ENCODE measurements at places on chromosomes 12 and 14.

GRCh38 chr12:65823513-65824375 lies 539 bp upstream of the HMGA2 start:
- DNase-seq: peak; percentile 68

DNA sequence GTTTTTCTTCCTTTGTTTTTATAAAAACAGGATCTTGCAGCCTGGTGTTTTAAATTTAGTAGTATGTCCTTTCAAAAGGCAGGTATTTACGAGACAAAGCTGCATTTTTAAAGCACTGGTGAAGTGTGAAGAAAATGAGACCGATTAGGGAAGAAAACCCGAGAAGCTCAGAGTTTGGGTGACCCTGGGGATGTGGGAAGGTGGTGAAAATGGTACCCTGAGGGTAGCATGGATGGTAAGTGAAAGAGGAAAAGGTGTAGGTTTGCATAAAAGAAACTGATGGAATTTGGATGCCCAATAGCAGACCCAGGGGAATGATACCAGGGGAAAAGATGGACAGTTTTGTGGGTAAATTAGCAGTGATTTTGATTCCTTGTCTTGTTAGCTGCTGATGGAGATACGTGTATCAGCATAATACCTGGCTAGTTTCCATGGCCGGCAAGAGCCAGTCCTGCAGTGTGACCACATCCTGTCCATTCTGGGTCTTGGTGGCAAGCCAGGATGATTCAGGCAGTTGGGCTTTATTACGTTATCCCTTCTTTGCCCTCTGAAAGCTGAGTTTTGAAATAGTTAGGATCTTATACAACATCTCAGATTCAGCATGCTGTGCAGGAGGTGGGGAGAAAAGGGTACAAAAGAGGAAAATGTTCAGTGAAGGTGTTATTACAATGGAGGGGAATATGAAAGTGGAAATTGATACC lies 8.9 kb downstream of the BICD1 start:
- peak; percentile 37 for DNase-seq

DNA sequence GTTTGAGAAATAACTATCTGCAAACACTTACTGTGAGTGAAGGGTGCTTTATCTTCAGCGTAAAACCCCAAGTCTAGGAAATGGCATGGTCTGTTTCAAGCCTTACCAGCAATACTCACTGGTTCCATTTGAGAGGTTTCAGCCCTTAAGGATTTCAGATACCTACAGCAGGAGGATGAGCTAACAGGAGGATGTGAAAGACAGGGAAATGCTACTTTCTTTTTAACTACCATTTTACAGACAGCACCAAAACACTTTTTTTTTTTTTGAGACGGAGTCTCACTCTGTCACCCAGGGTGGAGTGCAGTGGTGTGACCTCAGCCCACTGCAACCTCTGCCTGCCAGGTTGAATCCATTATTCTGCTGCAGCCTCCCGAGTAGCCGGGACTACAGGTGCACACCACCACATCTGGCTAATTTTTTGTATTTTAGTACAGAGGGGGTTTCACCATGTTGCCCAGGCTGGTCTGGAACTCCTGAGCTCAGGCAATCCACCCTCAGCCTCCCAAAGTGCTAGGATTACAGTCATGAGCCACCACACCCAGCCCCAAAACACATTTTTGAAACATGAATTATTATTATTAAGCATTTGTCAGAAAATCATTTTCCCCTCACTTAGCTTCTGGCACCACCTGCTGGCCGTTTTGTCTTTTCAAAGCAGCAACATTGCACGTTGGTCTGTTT lies 4.6 kb downstream of the MTRFR start:
- peak; percentile 77 for DNase-seq

DNA sequence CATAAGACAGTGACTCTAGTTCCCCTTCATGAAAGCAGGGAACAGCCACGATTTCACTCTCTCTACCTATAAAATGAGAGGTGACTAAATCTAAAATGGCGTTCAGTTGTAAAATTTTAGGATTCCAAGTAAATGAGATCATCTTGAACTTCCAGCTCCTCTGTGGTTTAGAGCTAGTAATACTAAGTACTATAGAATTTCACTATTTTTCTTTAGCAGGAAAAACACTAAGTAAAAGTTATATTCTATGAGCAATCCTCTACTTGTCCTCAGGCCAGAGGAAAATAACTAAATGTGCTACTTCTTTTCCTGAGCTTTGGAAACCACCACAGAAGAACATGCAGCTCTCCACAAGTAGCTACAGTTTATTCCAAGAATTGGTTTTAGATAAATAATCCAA lies 55.6 kb downstream of the NIN start:
- no peak for DNase-seq

- no peak for DNase-seq
These were observed 12.8 kb downstream of the PGF start for GRCh38 chr14:74942608-74943007.

GRCh38 chr12:48601013-48601756 lies 31.3 kb upstream of the LALBA start:
- DNase-seq: no peak

Measured in tongue (tissue), 3 donors.